Uterus (tissue), 4 donors: ENCODE measurements at places on chromosomes 13 and 19. TPM values are rescaled to one million over a fixed set of nuclear protein-coding genes. Genes with fewer than 3 reads are reported as not detected.

The RNASEH2A gene
- total RNA-seq = 18.9 TPM

DNA sequence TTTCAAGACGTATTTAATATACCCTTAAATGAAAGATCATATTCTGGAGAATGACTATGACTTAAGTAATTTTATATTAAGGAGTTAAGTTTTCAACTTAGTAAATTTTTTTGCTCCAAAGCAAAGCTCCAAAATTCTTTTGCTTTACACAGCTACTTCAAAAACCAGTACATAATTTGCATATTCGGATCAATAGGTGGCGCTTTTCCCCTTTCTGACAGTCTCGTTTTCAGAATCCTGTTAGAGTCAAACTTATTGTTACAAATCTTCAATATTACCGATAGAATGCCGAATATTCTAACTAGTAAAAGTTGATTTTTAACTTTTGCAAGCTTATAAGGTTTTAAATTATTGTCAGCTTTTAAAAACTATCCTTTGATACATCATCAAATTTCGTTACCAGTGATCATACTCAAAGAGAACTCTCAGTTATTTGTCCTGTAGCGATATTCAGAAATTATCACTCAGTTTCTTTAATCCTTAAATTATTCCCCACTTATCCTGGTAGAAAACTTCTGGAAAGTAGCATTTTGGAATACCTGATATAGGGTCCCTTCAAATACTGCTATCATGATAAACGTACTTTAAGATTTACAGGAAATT, 852.7 kb upstream of the KLHL1 start:
- DNase-seq = no peak

DNA sequence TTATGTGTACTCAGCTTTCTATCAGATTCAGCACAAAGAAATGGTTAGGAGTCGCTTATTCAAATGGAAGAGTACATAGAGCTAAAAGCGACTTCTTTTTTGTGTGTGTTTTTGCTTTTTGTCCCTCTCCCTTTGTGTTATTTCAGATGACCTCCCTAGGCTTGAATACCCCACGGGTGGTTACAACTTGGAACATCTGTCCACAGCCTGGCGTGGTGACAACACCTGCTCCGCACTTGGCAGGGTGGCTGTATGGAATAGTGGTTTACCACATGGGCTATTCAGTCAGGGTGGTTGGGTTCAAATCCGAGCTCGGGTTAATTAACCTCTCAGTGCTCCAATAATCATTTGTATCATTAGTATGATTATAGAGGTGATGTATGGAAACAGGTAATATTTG, 151.6 kb upstream of the FREM2 start:
- no peak for DNase-seq

DNA sequence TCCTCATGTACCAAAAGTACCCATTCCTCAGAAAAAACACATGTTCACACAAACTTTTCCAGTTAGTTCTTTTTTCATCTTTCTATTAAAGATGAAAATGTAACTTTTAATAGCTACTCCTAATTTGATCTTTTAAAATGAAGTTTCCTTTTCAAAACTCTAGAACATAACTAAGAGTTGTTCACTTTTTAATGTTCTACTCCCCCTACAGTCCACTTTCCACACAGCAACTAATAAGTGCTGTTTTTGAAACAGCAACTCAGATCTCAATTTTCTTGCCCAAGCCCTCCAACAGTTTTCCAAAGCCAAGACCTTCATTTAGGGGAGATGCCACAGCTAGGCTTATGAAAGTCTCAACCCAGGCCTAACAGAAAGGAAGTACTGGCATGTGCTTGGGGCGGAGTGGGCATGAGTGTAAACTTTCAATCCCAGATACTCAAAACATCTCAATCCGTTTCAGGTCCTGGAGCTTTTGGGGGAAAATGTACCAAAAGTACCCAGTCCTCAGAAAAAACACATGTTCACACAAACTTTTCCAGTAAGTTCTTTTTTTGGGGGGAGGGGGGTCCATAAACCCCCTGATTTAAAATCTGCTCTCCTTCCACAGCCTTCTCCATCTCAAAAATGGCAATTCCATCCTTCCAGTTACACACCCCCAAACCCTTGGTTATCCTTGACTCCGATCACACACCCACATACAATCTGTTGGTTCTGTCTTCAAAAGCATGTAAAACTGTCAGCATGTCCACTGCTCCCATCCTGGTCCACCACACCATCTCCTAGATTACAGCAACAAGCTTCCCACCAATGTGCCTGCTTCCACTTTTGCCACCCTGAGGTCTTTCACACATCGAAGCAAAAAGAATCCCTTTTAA, 2.0 kb downstream of the FBL start:
- DNase-seq = no peak

GRCh38 chr19:27974082-27974513, 1238.9 kb downstream of the UQCRFS1 start:
- no peak for DNase-seq

GRCh38 chr13:97263160-97263559, 41.0 kb downstream of the MBNL2 start:
- no peak for DNase-seq
